ENCODE measurements at places on chromosomes 11 and 22. TPM values are rescaled to one million over a fixed set of nuclear protein-coding genes. Genes with fewer than 3 reads are reported as not detected.

The DDIAS gene
- total RNA-seq, result 0.65 TPM

The HOATZ gene
- not detected for total RNA-seq

The KRTAP5-8 gene
- total RNA-seq, result not detected

The DGCR6 gene
- total RNA-seq, result 0.71 TPM

The INS gene
- not detected for total RNA-seq

The SCGB1D2 gene
- total RNA-seq, result not detected

The CACNA1I gene
- under 0.01 TPM for total RNA-seq

The YDJC gene
- total RNA-seq, result 9.1 TPM

The SEC14L6 gene
- total RNA-seq, result 0.18 TPM

The STK33 gene
- total RNA-seq, result 0.57 TPM

Data from smooth muscle cell of bladder (primary cell).